ENCODE measurements at places on chromosomes 12 and 14.

GRCh38 chr12:4824380-4824779 lies 85.3 kb upstream of the KCNA1 start:
- DNase-seq, result no peak

GRCh38 chr12:42589465-42590329 lies at the start of gene PRICKLE1:
PRICKLE1 (minus strand) TSS chr12:42589746; CDS start chr12:42472516, 117,230 bp downstream.
- no peak for DNase-seq

DNA sequence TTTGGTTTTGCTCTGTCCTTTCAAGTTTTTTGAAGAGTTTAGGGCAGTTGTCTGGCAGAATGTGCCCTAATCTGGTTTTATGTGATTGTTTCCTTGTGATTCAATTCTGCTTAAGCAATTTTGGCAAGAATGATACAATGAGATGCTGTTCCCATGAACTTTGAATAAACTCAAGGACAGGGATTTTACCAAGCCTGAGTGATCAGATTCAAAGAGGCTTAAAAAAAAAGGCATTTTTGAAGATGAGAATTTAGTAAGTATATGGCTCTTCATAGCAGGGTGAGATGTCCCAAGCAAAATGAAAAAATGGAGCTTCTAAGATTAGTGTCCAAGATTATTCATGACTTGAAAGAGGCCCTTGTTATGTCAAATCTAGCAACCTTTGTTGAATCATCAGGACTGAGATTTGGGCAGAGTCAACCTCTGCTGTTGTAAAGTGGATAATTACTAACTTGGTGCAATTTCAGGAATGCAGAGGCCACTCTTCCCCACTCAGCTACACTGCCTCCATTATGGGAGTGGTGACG lies 180.6 kb upstream of the NUDT4 start:
- no peak for DNase-seq

DNA sequence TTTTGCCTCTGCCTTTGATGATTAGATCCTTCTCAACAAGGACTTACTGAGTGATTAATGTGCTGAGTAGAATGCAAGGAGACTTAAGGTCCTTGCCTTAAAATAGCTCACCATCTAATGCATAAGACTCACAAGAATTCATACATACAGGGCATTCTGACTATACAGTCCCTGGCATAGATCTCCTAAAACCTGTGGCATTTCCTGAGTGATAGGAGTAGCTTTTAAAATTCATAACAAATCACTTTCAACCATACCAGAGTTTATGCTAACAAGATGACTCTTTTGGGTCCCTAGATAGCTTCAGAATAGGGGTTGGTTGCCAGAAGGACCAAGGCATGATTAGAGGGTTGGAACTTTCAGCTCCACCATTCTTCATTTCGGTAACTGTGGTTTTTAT lies 48.8 kb downstream of the STXBP6 start:
- no peak for DNase-seq

GRCh38 chr12:78343657-78344056 lies 513.0 kb downstream of the NAV3 start:
- DNase-seq, result no peak

DNA sequence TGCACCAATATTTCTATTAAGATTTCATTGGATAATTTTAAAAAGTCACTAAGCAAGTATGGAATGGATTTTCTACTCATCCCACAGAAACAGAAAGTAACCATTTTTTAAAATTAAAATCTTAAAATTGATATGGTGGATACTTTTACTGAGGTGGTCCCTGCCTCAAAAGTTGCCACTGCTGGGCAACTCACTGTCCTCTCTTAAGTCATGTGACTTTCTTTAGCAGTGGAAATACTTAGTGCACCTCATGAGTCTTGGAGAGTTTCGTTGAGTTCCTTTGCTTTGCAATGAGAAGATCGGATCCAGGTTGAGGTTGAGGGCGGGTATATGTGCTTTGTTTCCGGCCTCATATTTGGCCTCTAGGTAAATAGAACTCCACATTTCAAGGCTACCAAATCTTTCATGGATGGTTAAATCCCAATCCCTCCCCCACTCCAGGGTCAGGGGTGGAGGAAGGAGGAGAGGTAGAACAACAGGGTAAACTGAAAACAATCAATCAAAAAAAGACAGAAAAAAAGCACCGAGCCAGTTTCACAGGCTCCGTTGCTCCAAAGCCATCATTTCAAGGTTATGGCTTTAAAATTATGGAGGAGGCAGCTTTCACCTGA lies 39.5 kb upstream of the DUSP6 start:
- no peak for DNase-seq

DNA sequence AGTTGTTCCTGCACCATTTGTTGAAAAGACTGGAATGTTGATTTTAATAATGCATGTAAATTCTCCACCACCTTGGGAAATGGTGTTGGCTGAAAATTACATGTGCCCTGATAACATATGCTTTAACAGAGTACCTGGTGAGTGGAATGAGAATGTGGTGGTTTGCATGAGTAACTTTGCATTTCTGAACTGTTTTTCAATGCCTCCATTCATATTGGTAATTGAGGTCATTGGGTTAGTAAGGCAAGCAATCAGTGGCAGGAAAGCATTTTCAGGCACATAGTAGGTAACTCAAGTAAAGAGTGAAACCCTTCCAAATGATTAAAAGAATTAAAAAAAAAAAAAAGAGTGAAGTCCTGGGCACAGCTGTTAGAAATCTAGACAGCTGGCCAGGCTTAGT lies 32.2 kb upstream of the BICD1 start:
- no peak for DNase-seq

DNA sequence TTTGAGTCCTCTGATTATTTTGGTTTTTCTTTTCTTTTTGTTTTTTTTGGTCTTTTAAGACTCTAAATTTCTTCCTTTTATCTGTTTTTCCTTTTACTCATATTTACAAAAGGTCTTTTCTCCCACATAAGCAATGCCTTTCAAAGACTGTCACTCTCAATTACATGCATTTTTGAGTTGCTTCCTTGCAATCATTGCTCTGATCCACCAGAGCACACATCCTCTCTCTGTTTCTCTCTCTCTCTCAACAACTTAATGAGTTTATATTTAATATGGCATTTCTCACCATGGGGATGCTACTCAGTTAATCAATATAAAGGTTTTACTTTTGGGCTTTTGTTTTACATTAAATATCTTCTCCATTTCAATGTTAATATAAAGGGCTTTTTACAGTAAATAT lies 62.7 kb upstream of the OR10AD1 start:
- DNase-seq, result no peak

DNA sequence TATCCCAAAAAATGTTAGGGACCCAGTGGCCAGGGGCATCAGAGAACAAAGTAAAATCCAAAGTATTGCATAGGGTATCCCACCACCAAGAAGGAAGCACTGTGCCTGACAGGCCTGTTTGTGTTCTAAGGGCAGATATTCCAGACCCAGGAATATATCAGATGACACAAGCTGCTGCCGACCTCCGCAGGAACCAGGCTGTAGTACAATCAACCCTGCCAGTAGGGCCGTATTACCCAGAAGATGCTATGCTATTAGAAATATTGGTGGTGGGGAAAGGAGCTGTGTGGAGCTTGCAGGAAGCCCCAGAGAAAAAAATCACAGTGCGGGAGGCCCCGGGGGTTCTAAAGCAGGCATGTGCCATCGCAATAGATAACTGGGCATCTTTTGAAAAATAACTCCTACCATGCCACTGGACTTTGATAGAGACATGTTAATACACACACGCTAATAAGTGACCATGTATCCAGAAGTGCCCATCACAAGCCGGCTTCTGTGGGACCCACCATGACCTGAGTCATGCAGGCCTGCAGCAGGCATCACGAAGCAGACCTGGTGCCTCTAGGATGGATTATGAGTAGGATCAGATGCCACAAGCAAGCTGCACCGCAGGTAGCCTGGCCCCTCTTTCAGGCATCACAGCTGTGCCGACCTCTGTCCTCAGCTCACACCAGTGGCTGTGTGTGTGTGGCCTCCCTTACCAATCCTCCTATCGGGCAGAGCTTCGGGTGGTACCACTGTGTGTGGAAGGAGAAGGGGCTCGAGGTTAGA lies 242.7 kb downstream of the BCL11B start:
- DNase-seq, result no peak

DNA sequence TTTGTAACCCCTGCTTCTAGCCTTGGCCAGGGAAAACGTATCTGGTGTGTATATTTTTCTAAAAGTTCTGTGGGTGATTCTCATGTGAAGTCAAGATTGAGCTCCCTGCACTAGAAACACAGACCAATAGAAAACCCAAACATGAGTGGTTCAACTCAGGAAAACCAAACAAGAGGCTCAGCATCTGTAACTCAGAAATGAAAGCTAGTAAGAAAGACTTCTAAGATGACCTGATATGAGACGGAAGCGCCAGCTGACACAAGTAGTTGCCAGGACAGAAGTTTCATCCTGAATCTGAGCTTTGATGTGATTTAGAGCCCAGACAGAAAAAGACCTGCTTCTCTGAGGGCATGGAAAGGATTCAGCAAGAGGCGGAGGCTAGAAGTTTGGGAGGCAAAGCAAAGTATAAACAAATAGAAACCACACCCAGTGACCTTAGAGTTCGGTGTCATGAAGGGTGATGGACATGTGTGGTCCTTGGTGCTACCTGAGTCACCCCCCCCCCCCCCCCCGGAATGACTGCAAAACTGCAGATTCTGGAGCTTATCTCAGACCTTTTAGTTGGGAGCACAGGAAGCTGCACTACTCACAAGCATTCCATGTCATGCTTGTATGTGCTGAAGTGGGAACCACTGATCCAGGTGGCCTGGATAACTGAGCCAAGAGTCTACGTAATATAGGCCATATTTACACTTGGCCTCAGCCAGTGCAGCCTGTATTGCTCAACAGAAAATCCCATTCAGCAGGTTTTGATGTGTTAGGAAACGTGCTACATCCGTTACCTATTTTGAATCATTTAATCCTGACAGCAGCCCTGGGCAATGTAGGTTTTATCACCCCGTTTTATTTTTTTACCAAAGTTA lies 191.3 kb downstream of the ANO6 start:
- no peak for DNase-seq

GRCh38 chr14:30990770-30991169 lies 34.7 kb upstream of the AP4S1 start:
- DNase-seq, result no peak

DNA sequence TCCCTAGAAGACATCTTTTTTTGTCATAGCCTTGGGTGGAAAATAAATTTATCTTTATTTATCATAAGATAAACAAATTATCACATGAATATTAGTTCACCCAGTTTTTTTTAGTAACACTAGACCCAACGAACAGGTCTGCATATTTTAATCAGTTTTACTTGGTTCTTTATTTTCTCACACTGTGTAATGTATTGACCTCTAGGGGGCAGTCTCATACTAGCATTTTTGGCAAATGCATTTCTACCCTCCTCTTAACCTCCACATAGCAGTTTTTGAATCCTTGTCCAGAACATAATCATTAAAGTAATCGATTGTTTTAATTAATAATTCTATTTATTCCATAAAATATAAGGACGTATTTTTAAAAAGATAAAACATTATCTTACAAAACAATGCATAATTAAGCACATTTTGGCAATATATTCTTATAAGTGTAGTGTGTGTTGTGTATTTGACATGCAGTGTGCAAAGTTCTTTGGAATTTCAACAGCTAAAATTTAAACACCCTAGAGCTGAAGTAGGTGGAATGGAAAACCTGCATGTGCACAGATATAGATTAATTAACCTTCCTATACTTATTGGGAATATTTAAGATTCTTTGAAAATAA lies 31.6 kb upstream of the PTPRQ start:
- peak; percentile 63 for DNase-seq

GRCh38 chr14:61147831-61148549 lies 133.1 kb downstream of the TMEM30B start:
- DNase-seq, result peak; percentile 21

GRCh38 chr14:53872681-53873089 lies 83.9 kb downstream of the BMP4 start:
- DNase-seq, result no peak

DNA sequence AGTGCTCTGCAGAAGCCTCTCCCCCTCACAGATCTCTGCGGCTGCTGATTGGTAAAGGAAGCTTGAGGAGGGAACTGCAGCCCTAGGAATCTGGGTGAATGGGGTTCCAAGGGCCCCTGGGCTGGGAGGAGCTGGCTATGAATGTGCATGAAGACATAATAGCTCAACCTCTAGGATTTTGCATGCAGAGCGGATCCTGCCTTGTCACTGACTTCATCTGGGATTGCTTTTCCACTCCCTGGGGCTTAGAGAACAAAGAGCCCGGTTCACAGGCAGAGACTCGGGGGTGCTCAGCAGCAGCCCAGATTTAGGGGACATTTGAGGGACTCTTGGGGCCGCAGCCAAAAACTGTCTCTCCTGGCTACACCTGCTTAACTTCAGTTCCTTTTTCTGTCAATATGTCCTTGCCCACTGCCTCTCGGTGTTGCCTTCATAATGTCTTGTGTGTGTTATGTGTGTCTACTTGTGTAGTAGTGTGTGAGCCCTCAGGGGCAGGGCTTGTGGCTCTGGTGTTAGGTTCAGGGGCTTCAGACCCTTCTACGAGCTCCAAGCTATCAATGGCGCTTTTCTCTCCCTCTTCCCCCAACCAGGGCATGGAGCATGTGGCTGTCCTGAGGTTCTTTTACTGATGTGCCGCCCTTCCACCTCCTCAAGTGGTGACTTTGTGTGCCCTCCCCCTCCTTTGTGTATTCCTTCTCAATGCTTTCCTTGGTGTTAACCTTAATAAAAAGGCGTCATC lies 1.9 kb downstream of the CCDC184 start:
- no peak for DNase-seq

GRCh38 chr12:127594351-127594970 lies 672.5 kb upstream of the TMEM132C start:
- DNase-seq, result no peak

- no peak for DNase-seq
Observed at GRCh38 chr14:63224196-63224595, 20.0 kb downstream of the RHOJ start.

- DNase-seq, result no peak
Observed at GRCh38 chr12:94042321-94042720, 106.1 kb upstream of the PLXNC1 start.

DNA sequence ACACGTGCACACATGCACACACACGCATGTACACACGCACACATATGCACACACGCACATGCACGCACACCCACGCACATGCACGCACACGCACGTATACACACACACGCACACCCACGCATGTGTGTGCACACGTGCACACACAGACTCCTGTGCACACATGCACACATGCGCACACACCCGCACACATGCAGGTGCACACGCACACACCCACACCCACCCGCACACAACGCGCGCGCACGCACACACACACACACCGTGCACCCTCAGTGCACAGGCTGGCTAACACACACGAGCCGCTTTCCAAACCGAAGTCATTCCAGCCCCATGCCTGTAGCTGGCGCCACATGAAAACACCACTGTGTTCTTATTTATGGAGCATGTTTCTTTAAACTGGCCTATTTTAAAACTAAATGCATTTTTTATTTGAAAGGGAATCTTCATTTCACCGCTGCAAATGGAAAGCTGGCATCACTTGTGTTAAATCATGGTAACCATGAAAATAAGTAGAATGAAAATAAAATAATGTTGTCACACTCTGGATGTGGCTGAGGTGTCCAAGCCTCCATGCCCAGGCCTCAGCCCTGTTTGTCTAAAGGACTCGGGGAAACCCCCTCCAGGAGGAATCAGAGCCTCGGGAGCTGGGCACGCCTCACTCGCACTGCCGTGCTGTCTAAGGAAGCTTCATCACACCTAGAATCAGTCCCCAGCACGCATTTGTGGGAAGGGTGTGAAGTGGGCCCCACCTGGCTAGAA lies 45.1 kb downstream of the GALNT9 start:
- no peak for DNase-seq

- no peak for DNase-seq
Observed at GRCh38 chr12:10289005-10289754, 18.5 kb upstream of the KLRD1 start.

Measured in midbrain (tissue), 1 donor.